ENCODE measurements at places on chromosomes 4 and X. TPM values are rescaled to one million over a fixed set of nuclear protein-coding genes. Genes with fewer than 3 reads are reported as not detected.

GRCh38 chrX:31436424-31436823 is 364.6 kb upstream of the FTHL17 start:
- no peaks in the 10 kb centered on the region for H3K27me3 ChIP-seq
- H3K4me1 ChIP-seq = no peaks in the 10 kb centered on the region
- H3K4me3 ChIP-seq = no peak overlapping the region
- H3K27ac ChIP-seq = no peak overlapping the region
- no peak for DNase-seq
- H3K36me3 ChIP-seq = no peaks in the 10 kb centered on the region

DNA sequence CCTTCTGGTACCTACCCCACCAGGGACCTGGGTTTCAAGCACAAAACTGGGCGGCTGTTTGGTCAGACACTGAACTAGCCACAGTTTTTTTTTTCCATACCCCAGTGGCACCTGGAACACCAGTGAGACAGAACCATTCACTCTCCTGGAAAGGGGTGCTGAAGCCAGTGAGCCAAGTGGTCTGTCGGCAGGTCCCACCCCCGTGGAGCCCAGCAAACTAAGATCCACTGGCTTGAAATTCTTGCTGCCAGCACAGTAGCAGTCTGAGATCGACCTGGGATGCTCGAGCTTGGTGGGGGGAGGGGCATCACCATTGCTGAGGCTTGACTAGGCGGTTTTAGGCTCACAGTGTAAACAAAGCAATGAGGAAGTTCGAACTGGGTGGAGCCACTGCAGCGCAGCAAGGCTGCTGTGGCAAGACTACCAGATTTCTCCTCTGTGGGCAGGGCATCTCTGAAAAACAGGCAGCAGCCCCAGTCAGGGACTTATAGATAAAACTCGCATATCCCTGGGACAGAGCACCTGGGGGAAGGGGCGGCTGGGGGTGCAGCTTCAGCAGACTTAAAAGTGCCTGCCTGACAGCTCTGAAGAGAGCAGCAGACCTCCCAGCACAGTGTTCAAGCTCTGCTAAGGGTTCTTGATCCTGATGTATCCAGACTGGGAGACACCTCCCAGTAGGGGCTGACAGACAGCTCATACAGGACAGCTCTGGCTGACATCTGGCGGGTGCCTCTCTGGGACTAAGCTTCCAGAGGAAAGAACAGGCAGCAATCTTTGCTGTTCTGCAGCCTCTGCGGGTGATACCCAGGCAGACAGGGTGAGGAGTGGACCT is 223.0 kb downstream of the COX18 start:
- no peaks in the 10 kb centered on the region for H3K27me3 ChIP-seq
- H3K4me1 ChIP-seq = peaks cover 3% of the 10 kb centered on the region
- no peak overlapping the region for H3K4me3 ChIP-seq
- H3K36me3 ChIP-seq = no peaks in the 10 kb centered on the region
- no peak overlapping the region for H3K27ac ChIP-seq

The GPC4 gene
- total RNA-seq = 21.3 TPM

DNA sequence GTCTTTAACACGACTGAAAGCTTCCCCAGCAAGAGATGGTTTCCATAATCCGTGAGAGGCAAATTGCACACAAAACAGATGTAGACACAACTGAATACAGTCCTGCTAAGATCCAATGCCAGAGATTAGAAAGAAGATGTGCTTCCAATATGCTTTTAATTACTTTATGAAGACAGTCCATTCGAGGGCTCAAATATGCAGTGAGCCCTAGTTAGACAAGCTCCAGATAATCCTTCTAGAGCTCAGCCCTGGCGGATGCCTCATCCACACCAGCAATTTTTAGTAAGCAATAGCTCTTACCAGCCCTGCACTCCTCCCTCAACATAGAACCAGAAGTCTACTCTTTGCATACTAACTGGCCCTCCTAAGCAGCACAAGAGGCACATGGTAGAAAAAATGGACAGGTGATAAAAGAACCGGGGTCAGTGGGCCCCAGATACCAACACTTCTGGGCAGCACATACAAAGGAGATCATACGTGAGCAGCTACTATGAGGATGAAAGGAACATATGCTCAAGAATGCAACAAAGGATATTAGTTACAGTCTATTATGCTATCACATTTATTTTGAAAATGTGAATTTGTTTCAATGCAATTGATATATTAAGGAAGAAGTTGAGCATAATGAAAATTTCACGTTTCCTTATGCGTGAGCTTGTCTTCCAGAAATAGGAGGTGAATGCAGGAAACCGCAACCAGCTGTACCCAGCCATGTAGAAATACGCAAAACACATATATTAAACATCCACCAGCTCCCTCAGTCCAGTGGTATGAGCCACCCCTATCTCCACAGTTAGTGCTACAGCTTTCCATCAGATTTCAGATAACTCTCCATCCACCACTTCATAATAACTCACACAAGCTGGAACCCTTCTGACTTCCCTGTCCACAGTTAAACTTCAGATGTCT is 34.3 kb downstream of the GPC4 start:
- H3K36me3 ChIP-seq = no peaks in the 10 kb centered on the region
- no peak overlapping the region for H3K27ac ChIP-seq
- no peaks in the 10 kb centered on the region for H3K27me3 ChIP-seq
- no peak for DNase-seq
- no peak overlapping the region for H3K4me3 ChIP-seq
- H3K4me1 ChIP-seq = no peaks in the 10 kb centered on the region

- no peak for DNase-seq
- H3K36me3 ChIP-seq = no peaks in the 10 kb centered on the region
- H3K27me3 ChIP-seq = no peaks in the 10 kb centered on the region
- H3K4me3 ChIP-seq = no peak overlapping the region
Measured at GRCh38 chrX:129686422-129686948, 31.7 kb upstream of the APLN start.

The ADGRG4 gene
- 0.14 TPM for total RNA-seq

The GIMD1 gene
- total RNA-seq = not detected

The KIT gene
- 17.6 TPM for total RNA-seq

The USP26 gene
- total RNA-seq = not detected

- H3K27ac ChIP-seq = no peak overlapping the region
- no peaks in the 10 kb centered on the region for H3K36me3 ChIP-seq
- peaks cover 3% of the 10 kb centered on the region for H3K4me1 ChIP-seq
- H3K4me3 ChIP-seq = no peak overlapping the region
Measured at GRCh38 chr4:113840861-113841260, 79.3 kb upstream of the CAMK2D start.

DNA sequence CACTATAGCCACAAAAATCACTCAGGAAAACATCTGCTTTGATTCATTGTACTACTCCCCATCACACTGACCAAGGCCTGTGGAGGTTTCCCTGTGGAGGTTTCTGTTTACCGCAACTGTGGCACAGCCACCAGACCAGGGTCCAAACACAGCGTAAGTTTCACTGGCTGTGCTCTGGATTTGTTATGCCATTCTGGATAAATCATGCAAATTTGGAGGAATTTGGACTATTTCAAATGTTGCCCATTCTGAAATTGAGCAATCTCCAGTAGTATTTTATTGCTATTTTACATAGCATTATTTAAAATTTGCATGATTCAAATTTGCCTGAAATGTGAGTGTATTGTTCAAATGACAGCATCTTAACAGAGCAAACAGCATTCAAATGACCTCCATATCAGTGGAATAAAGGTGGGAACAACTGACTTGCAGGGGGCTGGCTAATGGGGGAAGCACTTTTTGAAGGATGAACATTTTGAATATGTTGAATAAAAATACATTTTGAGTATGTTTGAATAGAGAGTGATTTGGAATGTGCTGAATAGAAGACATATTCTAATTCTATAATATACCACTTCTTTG is 66.1 kb upstream of the ACSL1 start:
- H3K4me1 ChIP-seq = no peaks in the 10 kb centered on the region
- H3K27ac ChIP-seq = no peak overlapping the region
- no peak overlapping the region for H3K4me3 ChIP-seq
- DNase-seq = no peak
- H3K36me3 ChIP-seq = no peaks in the 10 kb centered on the region

- DNase-seq = no peak
- no peak overlapping the region for H3K4me3 ChIP-seq
- H3K27me3 ChIP-seq = no peaks in the 10 kb centered on the region
- no peak overlapping the region for H3K27ac ChIP-seq
- H3K4me1 ChIP-seq = no peaks in the 10 kb centered on the region
- peaks cover 6% of the 10 kb centered on the region for H3K36me3 ChIP-seq
Measured at GRCh38 chr4:173319696-173320095, 14.5 kb downstream of the HMGB2 start.

The UBA6 gene
- 28.3 TPM for total RNA-seq

DNA sequence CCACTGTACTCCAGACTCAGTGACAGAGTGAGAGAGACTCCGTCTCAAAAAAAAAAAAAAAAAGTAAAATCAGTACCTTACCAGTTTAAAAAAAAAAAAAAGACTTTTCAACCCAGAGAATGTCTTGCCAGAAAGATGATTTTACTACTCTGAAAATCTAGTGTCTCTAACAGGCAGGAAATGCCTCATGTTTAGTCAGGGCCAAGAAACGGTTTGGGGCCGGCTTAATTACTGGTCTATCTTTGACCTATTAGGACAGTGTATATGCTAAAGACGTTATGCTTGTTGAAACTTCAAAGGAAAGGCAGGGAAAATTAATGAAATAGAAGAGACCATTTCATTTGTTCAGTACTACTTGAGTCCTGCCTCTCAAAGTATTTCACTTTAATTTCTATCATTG is 9.9 kb downstream of the BEND4 start:
- no peak for DNase-seq
- no peaks in the 10 kb centered on the region for H3K36me3 ChIP-seq
- H3K27me3 ChIP-seq = peaks cover 4% of the 10 kb centered on the region
- H3K4me3 ChIP-seq = no peak overlapping the region

The CLTRN gene
- not detected for total RNA-seq

DNA sequence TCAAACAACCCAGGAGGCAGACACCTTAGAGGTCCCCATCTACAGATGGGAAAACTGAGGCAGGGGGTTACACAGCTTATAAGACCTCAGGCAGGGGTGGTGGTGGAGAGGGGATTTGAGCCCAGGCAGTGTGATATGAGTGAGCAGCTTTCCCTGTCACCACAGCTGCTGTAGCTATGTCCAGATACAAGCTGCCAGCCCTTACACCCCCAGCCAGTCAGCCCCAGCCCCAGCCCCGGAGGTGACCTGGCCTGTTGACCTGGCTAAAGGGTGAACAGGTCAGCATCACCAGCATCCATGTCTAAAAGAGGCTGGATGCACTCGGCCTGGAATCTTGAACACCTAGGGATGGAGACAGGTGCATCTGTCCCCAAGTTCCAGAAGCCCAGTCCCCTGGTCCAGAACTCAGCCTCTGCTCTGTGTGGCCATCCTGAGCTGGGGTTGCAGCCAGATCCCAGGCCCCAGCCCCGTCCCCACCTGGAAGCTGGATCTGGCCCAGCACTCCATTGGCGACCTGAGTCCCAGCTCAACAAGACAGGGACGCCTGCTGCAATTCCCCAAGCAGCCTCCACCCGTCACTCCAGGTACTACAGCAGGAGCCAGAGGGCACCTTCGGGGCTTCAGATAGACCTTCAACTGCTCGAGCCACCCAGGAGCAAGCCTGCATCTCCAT is 89.5 kb downstream of the JAKMIP1 start:
- H3K4me3 ChIP-seq = no peak overlapping the region
- no peaks in the 10 kb centered on the region for H3K36me3 ChIP-seq
- no peak overlapping the region for H3K27ac ChIP-seq
- no peak for DNase-seq
- no peaks in the 10 kb centered on the region for H3K27me3 ChIP-seq

- no peak overlapping the region for H3K4me3 ChIP-seq
- no peaks in the 10 kb centered on the region for H3K27me3 ChIP-seq
- no peak overlapping the region for H3K27ac ChIP-seq
Measured at GRCh38 chr4:114108869-114109268, 129.4 kb upstream of the ARSJ start.

The SPANXB1 gene
- not detected for total RNA-seq

- DNase-seq = no peak
- no peak overlapping the region for H3K27ac ChIP-seq
- no peaks in the 10 kb centered on the region for H3K27me3 ChIP-seq
- no peak overlapping the region for H3K4me3 ChIP-seq
- H3K4me1 ChIP-seq = no peaks in the 10 kb centered on the region
Measured at GRCh38 chr4:16464651-16465050, 238.4 kb upstream of the TAPT1 start.

GRCh38 chr4:16027626-16028025 is 56.2 kb downstream of the PROM1 start:
- peaks cover 32% of the 10 kb centered on the region for H3K4me1 ChIP-seq
- no peak for DNase-seq
- no peak overlapping the region for H3K4me3 ChIP-seq

DNA sequence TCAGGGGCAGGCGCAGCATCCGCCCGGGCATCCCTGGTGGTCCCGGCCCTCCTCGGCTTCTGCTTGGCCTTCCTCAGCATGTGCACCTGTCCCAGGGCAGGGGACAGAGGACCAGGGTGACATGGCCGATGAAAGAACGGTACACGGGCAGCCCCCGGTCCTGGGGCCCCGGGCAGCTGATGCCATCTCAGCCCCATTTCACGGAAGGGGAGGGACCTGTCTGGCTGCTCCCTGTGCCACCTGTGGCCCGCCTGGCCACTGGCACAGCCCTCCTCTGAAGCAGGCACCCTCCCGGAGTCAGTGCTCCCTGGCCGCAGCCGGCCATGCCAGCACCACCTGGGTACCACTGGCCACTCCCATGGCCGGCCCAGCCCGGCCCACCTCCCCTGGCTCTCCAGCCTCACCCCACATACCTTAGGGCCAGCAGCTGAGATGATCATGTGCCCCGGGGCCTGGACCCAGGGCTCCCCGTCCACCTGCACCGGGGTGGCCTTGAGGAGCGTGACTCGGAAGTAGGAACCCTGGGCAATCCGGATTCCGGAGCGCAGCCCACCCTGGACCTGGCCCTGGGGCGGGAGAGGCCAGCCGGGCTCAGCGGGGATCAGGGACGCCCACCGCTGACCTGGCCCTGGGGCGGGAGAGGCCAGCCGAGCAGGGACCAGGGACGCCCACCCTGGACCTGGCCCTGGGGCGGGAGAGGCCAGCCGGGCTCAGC is 12.6 kb downstream of the DGKQ start:
- H3K27me3 ChIP-seq = no peaks in the 10 kb centered on the region
- no peak overlapping the region for H3K4me3 ChIP-seq
- no peaks in the 10 kb centered on the region for H3K4me1 ChIP-seq
- no peak overlapping the region for H3K27ac ChIP-seq

DNA sequence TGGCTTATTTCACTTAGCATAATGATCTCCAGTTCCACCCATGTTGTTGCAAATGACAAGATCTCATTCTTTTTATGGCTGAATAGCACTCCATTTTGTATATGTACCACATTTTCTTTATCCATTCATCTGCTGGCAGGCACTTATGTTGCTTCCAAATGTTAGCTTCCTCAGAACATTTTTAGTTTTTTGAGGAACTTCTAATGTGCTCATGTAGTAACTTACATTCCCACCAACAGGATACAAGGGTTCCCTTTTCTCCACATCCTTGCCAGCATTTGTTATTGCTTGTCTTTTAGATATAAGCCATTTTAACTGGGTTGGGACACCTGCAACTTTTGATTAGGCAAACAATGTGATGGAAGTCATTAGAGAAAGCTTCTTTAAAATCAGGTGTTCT is 454.2 kb downstream of the NLGN4X start:
- no peaks in the 10 kb centered on the region for H3K27me3 ChIP-seq
- H3K27ac ChIP-seq = no peak overlapping the region
- no peaks in the 10 kb centered on the region for H3K36me3 ChIP-seq
- H3K4me3 ChIP-seq = no peak overlapping the region
